ENCODE measurements at places on chromosomes 7 and 10.

DNA sequence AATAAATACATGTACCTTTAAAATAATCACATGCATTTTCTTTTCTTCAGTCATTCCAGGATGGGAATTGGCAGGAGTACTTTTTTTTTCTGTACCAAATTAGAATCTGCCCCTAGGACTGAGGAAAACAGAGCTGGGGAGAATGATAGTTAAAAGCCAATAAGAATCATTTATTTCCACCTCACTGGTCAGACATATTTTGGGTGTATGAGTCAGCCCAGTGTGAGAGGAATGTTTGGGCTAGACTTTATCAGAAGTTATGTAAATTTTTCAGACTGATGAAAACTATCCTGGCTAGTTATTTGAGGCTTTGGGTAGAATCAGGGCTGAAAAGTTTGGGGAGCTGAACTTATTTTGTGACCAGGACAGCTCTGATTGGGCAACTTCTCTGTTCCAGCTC, 303.1 kb upstream of the NPSR1 start:
- no peak for DNase-seq

DNA sequence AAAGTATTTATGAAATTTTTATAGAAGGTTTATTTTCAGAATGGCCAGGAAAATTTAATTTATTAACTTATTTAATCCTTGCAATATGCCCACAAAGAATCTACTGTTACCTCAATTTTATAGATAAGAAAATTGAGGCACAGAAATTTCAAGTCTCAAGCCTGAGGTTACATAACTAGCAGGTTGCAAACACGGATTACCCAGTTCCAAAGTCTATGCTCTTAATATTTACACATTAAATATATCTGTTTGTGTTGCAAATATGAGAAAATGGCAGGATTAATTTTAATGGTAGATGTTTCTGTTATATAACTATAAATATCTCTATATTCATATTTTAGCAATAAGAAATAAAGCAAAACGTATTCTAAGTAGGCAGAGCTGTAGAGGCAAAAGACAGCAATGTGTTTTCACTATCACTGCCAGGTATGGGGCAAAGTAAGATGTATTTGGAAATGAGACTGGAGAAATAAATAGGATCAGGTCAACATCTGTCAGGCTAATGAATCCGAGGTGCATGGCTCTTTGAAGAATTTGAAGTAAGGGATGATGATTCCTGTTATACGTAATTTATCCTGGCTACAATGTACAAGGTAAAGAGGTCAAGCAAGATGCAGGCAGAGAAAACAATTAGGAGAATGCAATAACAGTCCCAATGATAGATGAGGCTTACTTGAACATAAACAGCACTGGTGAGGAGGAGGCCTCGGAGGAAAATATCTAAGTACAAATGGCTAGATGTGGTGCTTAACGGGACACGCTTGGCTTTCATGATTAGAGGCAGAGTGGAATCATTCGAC, 354.1 kb upstream of the VSTM2A start:
- no peak for DNase-seq

GRCh38 chr10:86686972-86687371, 18.7 kb downstream of the LDB3 start:
- DNase-seq = no peak

DNA sequence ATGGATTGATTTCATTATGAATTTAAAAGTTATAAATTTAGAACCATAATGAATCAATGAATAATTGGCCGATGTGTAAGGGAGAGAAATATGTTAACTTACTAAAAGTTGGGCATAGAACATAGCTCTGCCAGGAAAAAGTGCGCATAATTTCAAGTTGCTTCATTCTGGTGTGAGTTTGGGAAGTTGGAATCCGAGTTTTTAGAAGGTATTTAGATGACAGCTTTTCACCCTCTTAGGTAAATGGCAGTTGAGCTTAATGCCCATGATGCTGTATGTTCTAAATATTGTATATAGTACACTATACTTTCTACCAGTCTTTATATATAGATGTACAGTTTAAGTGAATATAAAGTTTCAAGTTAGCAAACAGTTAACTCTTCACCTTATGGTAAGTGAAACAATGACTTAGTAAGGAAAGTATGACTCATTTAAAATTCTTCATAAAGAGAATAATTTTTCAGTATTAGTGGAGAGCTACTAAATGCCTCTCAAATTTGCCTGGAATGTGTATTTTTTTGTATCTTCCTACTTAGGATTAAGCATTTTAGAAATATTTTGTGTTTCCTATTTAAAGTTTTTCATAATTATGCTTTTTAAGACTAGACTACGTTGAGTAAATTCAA, 1.6 kb downstream of the C1GALT1 start:
- no peak for DNase-seq

GRCh38 chr7:153503093-153503492, 549.1 kb upstream of the DPP6 start:
- no peak for DNase-seq

GRCh38 chr10:121078036-121078435, 226.9 kb downstream of the WDR11 start:
- DNase-seq = no peak

- no peak for DNase-seq
These were observed 179.5 kb upstream of the ITGB1 start for GRCh38 chr10:33137356-33138005.

- DNase-seq = no peak
These were observed 65.8 kb downstream of the SH2D4B start for GRCh38 chr10:80603516-80603915.

DNA sequence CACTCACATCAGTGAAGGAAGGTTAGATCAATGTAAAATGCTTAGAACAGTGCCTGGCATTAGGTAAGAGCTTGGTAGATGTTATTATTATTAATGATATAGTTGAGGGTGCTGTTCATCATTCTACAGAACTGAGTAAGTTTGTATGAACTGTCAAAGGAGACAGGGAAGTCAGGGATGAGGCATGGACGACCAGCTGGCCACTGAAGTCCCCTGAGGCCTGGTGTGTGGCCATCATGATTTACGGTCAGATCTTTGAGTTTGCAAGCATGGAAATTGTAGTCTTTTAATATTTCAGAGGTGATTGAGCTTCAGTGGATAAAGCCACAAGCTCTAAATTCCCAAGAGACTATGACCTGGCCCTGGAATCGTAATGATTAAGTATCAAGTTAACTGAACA, 6.9 kb downstream of the ARMC3 start:
- no peak for DNase-seq

GRCh38 chr7:149285603-149286002, 23.6 kb downstream of the ZNF783 start:
- no peak for DNase-seq

- DNase-seq = no peak
These were observed 1246.5 kb downstream of the TYW1 start for GRCh38 chr7:68243128-68243527.

DNA sequence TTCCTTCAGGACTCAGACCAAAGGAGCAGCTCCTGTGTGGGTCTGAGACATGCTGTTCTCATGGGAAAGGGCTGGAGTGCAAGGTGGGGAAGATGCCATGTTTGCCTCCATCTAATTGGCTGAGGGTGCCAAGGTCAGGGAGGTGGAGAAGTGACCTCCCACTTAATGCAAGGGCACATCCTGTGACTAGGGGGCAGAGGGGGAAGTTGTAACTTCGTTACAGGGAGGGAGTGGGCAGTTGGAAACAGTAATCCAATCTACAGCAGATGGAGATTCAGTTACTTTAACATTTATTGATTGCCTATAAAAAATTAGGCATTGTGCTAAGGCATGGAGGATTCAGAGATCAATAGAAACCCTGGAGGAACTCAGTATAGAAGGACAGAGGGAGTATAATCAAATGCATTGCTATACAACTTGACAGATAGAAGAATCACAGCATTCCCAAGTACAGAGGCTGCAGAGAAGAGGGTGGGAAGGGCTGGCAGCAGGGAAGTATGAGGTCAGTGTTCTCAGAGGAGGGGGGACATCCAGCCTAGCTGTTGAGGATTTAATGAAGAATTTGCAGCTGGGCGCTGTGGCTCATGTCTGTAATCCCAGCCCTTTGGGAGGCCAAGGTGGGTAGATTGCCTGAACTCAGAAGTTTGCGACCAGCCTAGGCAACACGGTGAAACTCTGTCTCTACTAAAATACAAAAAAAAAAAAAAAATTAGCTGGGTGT, 75.9 kb downstream of the CCNY start:
- no peak for DNase-seq

DNA sequence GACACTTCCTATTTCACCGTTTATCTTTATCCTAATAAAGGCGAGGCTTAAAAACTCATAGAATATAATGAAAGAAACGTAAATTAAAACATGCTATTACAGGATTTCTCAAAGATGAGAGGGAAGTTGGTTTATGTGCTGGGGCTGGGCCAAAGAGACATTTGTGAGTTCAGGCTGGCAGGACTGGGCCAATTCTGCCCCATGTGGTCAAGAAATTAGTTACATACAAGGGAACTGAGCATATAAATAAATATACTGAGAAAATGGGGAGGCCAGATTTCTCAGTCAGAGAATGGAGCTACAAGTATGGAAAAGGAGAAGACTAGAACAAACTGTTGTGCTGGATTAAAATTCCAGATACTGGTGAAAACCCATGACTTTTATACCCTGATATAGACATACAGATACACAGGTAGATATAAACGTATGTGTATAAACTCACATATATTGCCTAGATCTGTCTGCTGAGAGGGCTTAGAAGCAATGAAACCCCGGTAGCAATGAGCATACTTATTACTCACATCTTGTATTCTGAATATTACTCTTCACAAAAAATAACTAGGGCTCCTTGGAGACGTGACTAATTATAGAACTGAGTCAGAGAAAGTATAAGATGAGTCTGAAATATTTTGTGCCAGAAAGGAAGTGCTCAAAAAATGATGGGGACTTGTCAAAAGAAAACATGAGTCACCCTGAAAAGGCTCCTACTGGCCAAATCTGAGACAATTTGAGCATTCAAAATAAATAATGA, 155.7 kb upstream of the FGFR2 start:
- no peak for DNase-seq

DNA sequence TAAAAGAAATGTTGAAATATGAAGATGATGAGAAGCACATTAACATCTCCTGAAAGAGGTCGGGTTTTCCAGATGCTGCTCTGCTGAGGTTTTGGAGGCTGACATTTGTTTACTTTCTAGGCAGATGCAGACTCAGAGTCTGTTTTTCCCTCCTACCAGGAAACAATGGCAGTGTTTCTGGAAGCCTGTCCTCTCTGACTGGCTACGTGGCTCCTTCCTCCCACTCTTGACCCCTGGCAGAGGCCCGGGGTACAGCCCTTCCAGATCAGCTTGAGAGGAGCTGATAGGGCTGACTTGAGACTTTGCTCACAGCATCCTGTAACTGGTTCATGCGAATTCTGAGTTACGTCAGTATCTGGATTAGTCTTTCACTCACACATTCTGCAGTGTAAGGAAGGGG, 41.1 kb upstream of the IL15RA start:
- DNase-seq = no peak
